ENCODE measurements at places on chromosomes 7 and 10.
A peak's percentile ranks its signal among the peaks of the same experiment; 100 is the strongest.

DNA sequence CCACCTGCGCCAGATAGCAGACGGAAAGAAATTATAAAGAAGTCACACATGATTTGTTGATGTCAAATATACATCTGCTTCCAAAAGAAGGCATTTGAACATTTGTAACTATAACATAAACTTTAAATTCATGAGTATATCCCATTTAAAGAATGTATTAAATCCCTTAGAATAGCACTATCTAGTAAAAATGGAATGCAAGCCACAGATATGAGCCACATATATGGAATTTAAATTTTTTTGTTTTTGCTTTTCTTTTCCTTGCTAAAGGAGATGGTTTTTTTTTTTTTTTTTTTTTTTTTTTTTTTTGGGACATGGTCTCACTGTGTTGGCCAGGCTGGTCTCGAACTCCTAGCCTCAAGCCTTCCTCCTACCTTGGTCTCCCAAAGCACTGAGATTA is 730.8 kb downstream of the PHTF2 start:
- no peak overlapping the region for H3K4me3 ChIP-seq
- DNase-seq: no peak
- no peaks in the 10 kb centered on the region for H3K36me3 ChIP-seq
- H3K27me3 ChIP-seq: no peaks in the 10 kb centered on the region

GRCh38 chr7:79241288-79242060 is 212.0 kb downstream of the MAGI2 start:
- H3K4me1 ChIP-seq: no peaks in the 10 kb centered on the region
- H3K36me3 ChIP-seq: no peaks in the 10 kb centered on the region
- H3K27ac ChIP-seq: no peak overlapping the region

DNA sequence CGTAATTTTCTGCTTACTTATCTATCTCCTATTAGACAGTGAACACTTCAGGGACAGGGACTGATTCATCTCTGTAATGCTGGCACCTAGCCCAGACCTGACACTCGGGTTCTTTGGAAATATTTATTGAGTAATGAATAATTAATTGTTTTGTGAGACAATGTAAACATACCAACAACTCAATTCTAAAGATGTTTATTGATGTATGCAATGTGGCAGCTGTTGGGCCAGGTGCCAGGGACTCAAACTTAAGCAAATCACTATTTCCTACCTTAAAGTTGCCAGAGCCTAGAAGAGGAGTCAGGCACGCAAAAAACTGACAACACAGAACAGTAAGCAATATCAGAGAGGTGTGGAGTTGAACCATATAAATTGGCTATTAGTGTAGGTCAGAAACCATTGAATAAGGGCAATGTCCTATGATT is 63.6 kb upstream of the BMPER start:
- H3K27ac ChIP-seq: no peak overlapping the region
- no peak for DNase-seq
- H3K27me3 ChIP-seq: peaks cover 2% of the 10 kb centered on the region
- no peak overlapping the region for H3K4me3 ChIP-seq
- H3K4me1 ChIP-seq: no peaks in the 10 kb centered on the region
- no peaks in the 10 kb centered on the region for H3K36me3 ChIP-seq

DNA sequence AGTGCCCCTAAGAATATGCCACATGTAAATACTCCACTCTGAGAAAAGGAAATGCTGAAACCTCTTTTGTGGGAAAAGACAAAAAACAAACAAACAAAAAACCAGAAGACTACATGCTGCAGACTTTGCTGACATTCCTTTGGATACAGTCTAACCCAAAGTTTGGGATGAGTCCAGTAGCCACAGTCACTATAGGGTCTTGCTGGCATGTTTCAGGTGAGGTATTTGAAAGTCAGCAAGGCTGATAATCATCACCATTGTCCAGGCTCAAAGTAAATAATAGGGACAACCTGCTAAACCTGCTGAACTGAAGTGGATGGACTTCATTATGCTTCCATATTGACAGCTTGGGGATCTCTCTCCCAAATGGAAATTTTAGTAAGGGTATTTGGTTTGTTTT is 1087.0 kb upstream of the LRRTM3 start:
- H3K4me3 ChIP-seq: no peak overlapping the region
- H3K4me1 ChIP-seq: no peaks in the 10 kb centered on the region
- no peak for DNase-seq

DNA sequence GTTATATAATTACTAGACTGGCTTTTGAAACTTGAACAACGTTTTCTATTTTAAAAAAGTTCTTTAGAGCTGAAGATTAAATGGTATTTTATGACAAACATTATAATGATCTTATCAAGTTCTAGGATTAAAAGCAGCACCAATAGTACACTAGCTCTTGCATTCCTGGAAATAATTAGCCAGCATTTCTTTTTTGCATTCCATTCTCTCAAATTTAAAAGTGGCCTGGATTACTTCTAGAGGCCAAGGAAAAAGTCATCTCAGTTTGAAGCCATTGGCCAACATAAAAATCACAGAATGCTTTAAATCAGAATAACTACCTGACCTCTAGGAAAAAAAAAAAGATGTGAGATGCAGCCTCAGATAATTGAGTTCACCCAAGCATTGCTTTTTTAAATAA is 1326.4 kb upstream of the SORCS1 start:
- no peaks in the 10 kb centered on the region for H3K27me3 ChIP-seq
- H3K4me3 ChIP-seq: no peak overlapping the region
- no peak for DNase-seq
- peaks cover under 1% of the 10 kb centered on the region for H3K36me3 ChIP-seq

DNA sequence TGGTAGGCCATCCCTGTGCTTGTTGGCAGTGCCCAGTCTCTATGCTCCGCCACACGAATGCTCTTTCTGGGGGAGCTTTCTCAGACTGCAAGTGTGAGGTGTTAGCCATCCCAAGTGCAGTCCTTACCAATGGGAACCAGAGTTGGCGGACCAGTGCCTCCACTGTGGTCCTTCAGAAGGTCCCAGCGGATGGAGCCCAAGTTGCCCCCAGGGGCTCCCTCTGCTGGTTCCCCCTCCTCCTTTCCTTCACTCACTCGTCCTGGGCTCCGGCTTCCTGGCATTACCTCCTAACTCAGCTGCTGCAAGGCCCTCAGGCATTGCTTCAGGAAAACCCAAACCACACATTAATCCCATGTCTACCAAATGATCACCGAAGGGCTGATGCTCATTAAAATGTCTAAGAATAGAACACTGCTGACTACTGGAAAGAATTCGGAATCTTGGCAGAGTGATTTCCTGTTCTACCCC is 139.8 kb downstream of the CUBN start:
- no peak for DNase-seq
- H3K27me3 ChIP-seq: peaks cover 4% of the 10 kb centered on the region
- H3K4me3 ChIP-seq: no peak overlapping the region

GRCh38 chr7:122038904-122039303 is 105.1 kb downstream of the AASS start:
- no peaks in the 10 kb centered on the region for H3K27me3 ChIP-seq
- no peak overlapping the region for H3K27ac ChIP-seq
- no peak for DNase-seq

- H3K36me3 ChIP-seq: no peaks in the 10 kb centered on the region
- no peak overlapping the region for H3K27ac ChIP-seq
- no peak for DNase-seq
- peak overlapping the region; percentile 61 for H3K4me3 ChIP-seq
These were observed 1.6 kb downstream of the BEND7 start for GRCh38 chr10:13526948-13527863.

- no peak for DNase-seq
- H3K27ac ChIP-seq: no peak overlapping the region
- H3K36me3 ChIP-seq: no peaks in the 10 kb centered on the region
- H3K4me1 ChIP-seq: no peaks in the 10 kb centered on the region
- H3K27me3 ChIP-seq: no peaks in the 10 kb centered on the region
These were observed 657.3 kb upstream of the COBL start for GRCh38 chr7:51973939-51974338.

DNA sequence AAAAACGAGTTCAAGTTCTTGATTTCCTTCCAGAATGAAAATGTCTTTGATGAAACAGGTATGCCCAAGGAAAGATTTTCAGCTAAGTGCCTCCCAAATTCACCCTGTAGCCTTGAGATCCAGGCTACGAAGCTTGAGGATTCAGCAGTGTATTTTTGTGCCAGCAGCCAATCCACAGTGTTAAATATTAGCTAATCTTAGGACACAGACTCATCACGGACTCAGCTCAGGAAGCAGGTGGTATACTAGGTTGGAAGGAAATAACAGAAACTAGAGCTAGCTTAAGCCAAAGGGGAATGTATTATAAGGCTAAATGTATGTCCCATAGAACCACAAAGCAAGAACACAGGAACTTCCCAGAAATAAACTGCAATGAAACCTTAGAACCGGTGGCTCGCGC is 151.0 kb upstream of the PRSS1 start:
- no peak overlapping the region for H3K4me3 ChIP-seq
- no peaks in the 10 kb centered on the region for H3K4me1 ChIP-seq
- no peaks in the 10 kb centered on the region for H3K27me3 ChIP-seq
- DNase-seq: no peak
- no peak overlapping the region for H3K27ac ChIP-seq

DNA sequence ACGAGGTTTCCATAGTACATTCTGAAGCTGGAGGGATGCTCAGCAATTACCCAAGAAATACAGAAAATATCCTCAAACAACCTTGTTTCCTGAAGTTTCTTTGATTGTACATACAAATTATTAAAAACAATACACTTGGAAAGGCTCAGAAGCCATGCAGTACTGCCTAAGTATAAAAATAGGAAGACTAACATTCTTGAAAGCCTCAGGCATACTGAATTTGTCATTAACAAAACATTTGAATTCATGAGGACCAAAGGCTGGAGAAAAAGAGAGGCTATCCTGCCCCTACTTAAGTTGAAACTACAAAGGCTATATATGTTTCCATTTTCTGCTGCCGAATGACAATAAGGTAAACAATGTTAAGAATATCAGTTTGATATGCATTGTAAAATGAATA is 54.3 kb upstream of the SGCE start:
- no peak overlapping the region for H3K27ac ChIP-seq
- no peaks in the 10 kb centered on the region for H3K4me1 ChIP-seq
- no peaks in the 10 kb centered on the region for H3K27me3 ChIP-seq
- H3K36me3 ChIP-seq: no peaks in the 10 kb centered on the region
- no peak overlapping the region for H3K4me3 ChIP-seq

DNA sequence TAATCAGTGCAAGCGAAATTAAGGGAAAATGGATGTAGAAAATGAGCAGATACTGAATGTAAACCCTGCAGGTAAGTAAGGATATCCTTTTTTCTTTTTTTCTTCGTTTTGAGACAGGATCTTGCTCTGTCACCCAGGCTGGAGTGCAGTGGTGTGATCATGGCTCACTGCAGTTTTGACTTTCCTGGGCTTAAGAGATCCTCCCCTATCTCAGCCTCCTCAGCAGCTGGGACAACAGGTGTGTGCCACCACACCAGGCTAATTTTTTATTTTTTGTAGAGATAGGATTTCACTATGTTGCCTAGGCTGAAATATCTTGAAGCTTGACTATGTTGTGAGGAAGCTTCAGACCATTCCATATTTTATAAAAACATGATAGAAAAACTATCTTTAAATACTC is 4.3 kb downstream of the PDCD4 start:
- DNase-seq: no peak
- H3K27me3 ChIP-seq: no peaks in the 10 kb centered on the region
- no peaks in the 10 kb centered on the region for H3K36me3 ChIP-seq
- H3K27ac ChIP-seq: peak overlapping the region; percentile 29
- H3K4me3 ChIP-seq: peak overlapping the region; percentile 24

- H3K27ac ChIP-seq: no peak overlapping the region
- no peak overlapping the region for H3K4me3 ChIP-seq
- no peak for DNase-seq
- H3K27me3 ChIP-seq: peaks cover 7% of the 10 kb centered on the region
- no peaks in the 10 kb centered on the region for H3K36me3 ChIP-seq
These were observed 64.0 kb downstream of the TNS3 start for GRCh38 chr7:47517821-47518480.

GRCh38 chr7:79341902-79342301 is 111.6 kb downstream of the MAGI2 start:
- no peaks in the 10 kb centered on the region for H3K27me3 ChIP-seq
- DNase-seq: no peak
- no peak overlapping the region for H3K27ac ChIP-seq
- no peaks in the 10 kb centered on the region for H3K4me1 ChIP-seq
- H3K4me3 ChIP-seq: no peak overlapping the region

- no peak overlapping the region for H3K4me3 ChIP-seq
- DNase-seq: no peak
- H3K4me1 ChIP-seq: peaks cover 23% of the 10 kb centered on the region
These were observed 155.8 kb downstream of the SND1 start for GRCh38 chr7:127807829-127808228.

- peaks cover 3% of the 10 kb centered on the region for H3K27me3 ChIP-seq
- H3K36me3 ChIP-seq: no peaks in the 10 kb centered on the region
- peaks cover 23% of the 10 kb centered on the region for H3K4me1 ChIP-seq
- no peak for DNase-seq
- no peak overlapping the region for H3K4me3 ChIP-seq
These were observed 172.7 kb downstream of the PTEN start for GRCh38 chr10:88036126-88036525.

GRCh38 chr7:22166928-22167327 is 190.0 kb downstream of the RAPGEF5 start:
- H3K27me3 ChIP-seq: no peaks in the 10 kb centered on the region
- DNase-seq: no peak
- H3K4me1 ChIP-seq: no peaks in the 10 kb centered on the region
- no peak overlapping the region for H3K4me3 ChIP-seq
- no peak overlapping the region for H3K27ac ChIP-seq

GRCh38 chr7:110693344-110693743 is 397.6 kb upstream of the LRRN3 start:
- DNase-seq: no peak
- H3K27ac ChIP-seq: no peak overlapping the region
- no peak overlapping the region for H3K4me3 ChIP-seq

GRCh38 chr10:35882422-35883150 is 240.5 kb upstream of the FZD8 start:
- H3K27me3 ChIP-seq: no peaks in the 10 kb centered on the region
- H3K4me1 ChIP-seq: no peaks in the 10 kb centered on the region
- no peak for DNase-seq
- no peak overlapping the region for H3K27ac ChIP-seq
- no peaks in the 10 kb centered on the region for H3K36me3 ChIP-seq

GRCh38 chr7:24403557-24403956 is 119.6 kb downstream of the NPY start:
- H3K36me3 ChIP-seq: no peaks in the 10 kb centered on the region
- peaks cover 12% of the 10 kb centered on the region for H3K4me1 ChIP-seq
- no peak overlapping the region for H3K27ac ChIP-seq
- H3K27me3 ChIP-seq: peaks cover 7% of the 10 kb centered on the region
- no peak overlapping the region for H3K4me3 ChIP-seq

- H3K4me3 ChIP-seq: no peak overlapping the region
- no peak overlapping the region for H3K27ac ChIP-seq
- peaks cover 5% of the 10 kb centered on the region for H3K4me1 ChIP-seq
- peaks cover 10% of the 10 kb centered on the region for H3K27me3 ChIP-seq
- no peak for DNase-seq
These were observed 112.2 kb downstream of the PTPN20 start for GRCh38 chr10:47023237-47024045.

- no peaks in the 10 kb centered on the region for H3K27me3 ChIP-seq
- no peak overlapping the region for H3K27ac ChIP-seq
- H3K36me3 ChIP-seq: no peaks in the 10 kb centered on the region
- no peak for DNase-seq
These were observed 117.1 kb downstream of the DYNC2I1 start for GRCh38 chr7:158973440-158973839.

- no peaks in the 10 kb centered on the region for H3K27me3 ChIP-seq
- H3K4me1 ChIP-seq: no peaks in the 10 kb centered on the region
- no peak overlapping the region for H3K27ac ChIP-seq
- H3K4me3 ChIP-seq: no peak overlapping the region
These were observed 285.9 kb upstream of the SMIM30 start for GRCh38 chr7:113404245-113404644.
